Left lung (tissue), 14 donors: ENCODE measurements at places on chromosomes 5 and 9.

GRCh38 chr5:40999142-40999541 is 72.0 kb downstream of the MROH2B start:
- no peak for DNase-seq

DNA sequence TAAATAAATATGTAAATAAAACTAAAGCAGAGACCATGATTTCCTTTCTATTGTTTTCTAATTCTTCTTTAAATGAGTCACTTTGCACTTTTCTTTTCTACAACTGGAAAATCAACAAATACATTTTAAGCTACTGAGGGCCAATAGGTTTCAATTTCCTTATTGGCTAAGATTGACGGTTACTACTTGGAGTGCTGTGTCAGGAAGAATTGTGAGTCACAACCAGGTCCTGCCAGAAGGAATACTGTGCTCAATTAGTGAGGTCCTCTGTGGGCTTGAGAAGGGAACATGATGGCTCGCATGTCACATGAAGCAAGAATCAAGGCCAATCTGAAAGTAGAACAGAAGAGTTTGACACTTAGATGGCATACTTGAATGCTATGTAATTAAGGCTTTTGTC is 110.8 kb downstream of the HMHB1 start:
- no peak for DNase-seq

DNA sequence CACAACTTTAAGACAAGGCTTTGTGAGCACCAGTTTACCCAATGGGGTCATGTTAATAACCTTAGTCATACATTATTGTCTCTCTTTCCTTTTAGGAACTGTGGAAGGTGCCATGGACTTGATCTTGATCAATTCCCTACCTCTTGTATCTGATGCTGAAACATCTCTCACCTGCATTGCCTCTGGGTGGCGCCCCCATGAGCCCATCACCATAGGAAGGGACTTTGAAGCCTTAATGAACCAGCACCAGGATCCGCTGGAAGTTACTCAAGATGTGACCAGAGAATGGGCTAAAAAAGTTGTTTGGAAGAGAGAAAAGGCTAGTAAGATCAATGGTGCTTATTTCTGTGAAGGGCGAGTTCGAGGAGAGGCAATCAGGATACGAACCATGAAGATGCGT is 48.7 kb downstream of the TEK start:
- DNase-seq, result no peak

- no peak for DNase-seq
These were observed 209.1 kb upstream of the ADCY2 start for GRCh38 chr5:7186818-7187217.
